Posterior vena cava (tissue), 2 donors: ENCODE measurements at places on chromosomes 5 and 9.

DNA sequence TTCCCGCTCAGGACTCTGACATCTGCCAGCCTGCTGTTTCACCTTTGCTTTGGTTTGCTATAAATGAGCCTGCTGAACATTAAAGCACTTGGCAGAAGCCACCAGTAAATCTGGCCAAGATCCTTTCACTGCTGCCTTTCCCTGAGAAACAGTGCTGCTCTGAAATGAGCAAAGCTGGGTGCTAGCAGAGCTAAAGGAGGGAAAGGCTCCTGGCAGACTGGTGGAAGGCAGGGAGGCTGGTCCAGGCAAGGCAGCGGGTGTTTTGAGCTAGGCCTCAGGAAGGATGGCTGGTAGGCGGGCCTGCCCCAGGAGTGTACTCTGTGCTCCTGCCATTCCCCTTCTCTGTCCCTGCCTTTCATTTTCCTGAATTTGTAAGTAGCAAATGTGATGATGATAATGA, 52.5 kb upstream of the PTGS1 start:
- DNase-seq = no peak

DNA sequence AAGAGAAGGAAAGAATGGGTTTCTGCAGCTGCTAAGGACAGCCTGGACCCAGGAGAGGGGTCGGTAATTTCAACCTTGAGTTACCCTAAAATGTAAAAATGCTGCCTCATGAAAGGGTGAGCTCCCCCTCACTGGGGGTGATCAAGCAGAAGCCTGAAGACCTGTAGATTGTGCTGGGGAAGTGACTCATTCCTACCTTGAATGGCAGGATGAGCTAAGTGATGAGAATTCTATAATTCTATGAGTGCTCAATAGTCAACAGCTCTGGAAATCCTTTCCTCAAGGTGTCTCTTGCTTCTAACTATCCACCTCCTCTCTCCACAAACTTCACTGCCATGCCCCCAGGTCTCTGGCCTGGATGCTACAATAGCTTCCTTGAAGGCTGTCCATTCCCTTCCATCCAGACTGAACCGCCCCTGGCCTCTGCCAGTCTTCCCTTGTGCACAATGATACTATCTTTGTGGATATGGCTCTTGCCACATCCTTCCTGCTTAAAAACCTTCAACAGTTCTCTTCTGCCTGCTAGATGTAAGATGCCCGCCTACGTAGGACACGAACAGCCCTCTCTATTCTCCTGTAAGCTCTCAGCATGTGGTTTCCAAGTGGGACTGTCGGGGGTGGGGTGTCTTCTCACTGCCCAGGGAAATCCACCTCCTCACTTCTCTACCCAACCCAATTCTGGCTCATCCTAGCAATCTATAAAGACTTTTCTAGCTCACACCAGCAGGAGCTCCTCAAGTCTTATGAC, 50.6 kb downstream of the PTPN3 start:
- DNase-seq = no peak

- no peak for DNase-seq
Measured at GRCh38 chr5:13956471-13956870, 12.0 kb upstream of the DNAH5 start.

DNA sequence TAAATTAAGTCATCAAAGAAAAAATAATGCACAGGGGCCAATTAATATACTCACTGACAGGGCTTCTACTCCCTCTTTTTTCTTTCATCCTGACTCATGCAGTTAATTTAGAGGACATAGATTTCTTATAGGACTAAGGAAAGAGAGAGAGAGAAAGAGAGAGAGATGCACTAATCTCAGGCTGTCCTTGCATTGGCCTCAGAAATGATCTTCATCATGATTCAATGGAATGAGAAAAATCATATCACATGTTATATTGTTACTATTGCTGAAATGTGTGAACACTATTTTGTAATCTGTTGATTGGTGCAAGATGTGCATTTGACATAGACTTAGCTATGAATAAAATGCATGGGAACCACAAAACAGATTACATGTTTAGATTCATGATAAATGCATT, 608.3 kb upstream of the NUDT12 start:
- no peak for DNase-seq

DNA sequence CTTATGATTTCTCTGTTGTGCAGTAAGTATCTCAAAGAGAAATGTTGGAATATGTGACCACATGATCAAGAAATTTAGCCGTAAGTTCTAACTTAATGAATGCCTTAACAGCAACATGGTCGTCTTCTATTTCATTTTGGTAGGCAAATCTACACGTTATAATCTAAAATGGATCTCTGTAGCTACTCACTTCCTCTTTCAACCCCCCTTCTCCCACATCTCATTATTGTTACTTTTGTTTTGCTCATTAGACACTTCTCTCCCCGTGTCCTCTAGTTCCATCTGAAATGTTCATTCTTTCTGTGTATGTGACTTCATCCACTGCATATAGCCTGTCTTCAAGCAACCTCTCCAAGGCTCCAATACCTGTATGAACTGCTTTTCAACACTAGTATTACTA, 27.1 kb upstream of the LPAR1 start:
- DNase-seq = no peak

GRCh38 chr9:21688108-21689102, 114.0 kb upstream of the MTAP start:
- DNase-seq = peak; percentile 86

- no peak for DNase-seq
Measured at GRCh38 chr9:85248514-85249312, 493.0 kb downstream of the AGTPBP1 start.
